ENCODE measurements at places on chromosomes 11 and 22. TPM values are rescaled to one million over a fixed set of nuclear protein-coding genes. Genes with fewer than 3 reads are reported as not detected.

- no peak for DNase-seq
Observed at GRCh38 chr11:35083181-35083430, 55.9 kb upstream of the CD44 start.

IGSF9B gene
- total RNA-seq: 0.13 TPM

GRCh38 chr11:20739107-20739506, 69.7 kb downstream of the NELL1 start:
- no peak for DNase-seq

SLC22A6 gene
- total RNA-seq: not detected

GRCh38 chr11:3949125-3949524, 93.7 kb downstream of the STIM1 start:
- no peak for DNase-seq

GRCh38 chr11:30046578-30046945, 29.7 kb upstream of the KCNA4 start:
- no peak for DNase-seq

- peak; percentile 93 for DNase-seq
Observed at GRCh38 chr11:65873318-65874156, 937 bp upstream of the EFEMP2 start.

FBLN1 gene
- total RNA-seq: 3.8 TPM

RASGRP2 gene
- total RNA-seq: 4.2 TPM

GRCh38 chr22:19756288-19757128, 4.1 kb upstream of the TBX1 start:
- DNase-seq: peak; percentile 73

DNA sequence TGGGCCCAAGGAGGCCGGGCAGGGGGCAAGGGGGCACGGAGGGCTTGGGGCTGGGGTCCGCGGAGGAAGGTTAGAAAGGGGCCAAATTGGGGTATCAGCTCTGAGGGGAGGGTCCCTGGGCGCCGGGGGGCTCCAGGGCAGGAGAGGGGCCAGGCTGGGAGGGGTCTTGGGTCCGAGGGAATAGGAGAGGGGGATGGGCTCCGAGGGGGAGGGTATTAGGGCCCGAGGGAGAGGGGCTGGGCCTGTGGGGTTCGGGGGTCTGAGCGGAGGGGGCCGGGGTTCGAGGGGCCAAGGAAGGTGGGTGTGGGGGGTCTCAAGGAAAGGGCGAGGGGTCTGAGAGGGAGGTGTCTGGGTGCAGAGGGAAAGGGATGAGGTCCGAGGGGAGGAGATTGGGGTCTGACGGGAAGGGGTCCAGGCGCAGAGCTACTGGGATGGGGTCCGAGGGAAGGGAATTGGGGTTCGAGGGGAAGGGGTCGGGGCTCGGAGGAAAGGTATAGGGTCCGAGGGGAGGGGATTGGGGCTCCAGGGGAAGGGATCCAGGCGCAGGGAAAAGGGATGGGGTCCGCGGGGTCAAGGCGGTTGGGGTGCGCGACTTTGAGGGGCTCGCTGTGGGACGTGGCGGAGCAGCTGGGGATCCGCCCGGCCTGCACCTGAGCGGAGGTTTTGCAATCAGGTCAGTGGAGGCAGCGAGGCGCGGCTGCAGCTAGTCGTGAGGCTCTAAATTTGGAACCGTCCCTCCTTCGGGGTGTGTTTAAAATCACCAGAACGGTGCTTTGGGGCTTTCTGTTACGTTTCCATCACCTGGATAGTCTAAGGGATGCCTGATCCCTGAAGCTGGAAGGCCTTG, 728 bp downstream of the CTTN start:
- DNase-seq: no peak

GRCh38 chr11:14503023-14503422, 3.4 kb upstream of the COPB1 start:
- no peak for DNase-seq

MCM5 gene
- total RNA-seq: 9.1 TPM

SLC43A1 gene
- total RNA-seq: 115 TPM

DNA sequence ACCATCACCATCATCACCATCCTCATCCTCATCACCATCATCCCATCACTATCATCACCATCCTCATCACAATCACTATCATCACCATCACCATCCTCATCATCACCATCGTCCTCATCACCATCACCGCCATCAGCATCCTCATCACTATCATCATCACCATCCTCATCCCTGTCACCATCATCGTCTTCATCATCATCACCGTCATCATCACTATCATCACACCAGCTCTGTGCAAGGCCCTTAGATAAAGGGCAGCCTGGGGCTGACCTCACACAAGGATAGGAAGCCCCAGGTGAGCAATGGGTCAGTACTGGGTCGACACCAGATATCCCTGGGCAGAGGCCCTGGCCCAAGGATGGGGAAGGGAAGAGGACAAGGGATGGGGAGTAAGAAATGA, 16.1 kb downstream of the RTN4R start:
- DNase-seq: no peak

DNA sequence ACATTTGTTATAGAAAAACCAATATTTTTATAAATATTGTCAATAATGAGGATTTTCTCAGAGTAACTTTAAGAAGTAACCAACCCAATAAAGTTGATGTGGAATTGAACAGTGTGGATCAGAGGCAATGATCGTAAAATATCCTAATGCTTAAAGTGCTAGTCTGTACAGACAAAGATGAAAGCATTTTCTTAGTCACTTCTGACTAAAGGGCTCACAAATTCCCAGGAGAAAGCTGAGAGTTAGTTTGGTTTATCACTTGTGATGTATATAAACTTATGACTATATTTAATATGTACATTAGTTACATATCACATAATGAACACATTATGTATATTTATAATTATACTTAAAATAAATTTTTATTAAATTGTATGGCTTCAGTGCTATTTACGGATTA, 25.4 kb upstream of the DDI1 start:
- no peak for DNase-seq

DNA sequence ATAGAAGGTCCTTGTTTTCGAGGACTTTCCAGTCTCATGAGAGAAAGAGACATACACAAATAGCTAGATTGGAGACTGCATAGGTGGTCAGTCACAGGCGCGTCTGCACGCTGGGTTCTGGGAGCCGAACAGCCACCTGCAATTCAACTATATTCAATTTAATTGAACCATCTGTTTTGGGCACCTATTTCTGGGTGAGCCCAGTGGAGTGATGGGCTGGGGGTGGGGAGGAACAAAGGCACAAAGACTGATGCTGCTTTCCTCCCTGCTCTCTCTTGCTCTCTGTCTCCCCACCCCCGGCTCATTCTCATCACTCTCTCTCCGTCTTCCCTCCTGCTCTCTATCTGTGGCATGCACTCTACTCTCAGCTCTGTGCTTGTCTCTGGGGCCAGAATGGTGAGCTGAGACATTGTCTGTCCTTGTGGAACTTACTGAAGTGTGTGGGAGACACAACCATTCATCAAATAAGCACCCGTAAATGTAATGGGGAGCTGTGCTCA, 48.1 kb upstream of the B3GAT1 start:
- DNase-seq: no peak

- peak; percentile 21 for DNase-seq
Observed at GRCh38 chr22:49320714-49321476, 506.8 kb downstream of the BRD1 start.

- no peak for DNase-seq
Observed at GRCh38 chr11:96246718-96247552, 96.1 kb downstream of the MAML2 start.

OR4A16 gene
- total RNA-seq: not detected

RIBC2 gene
- not detected for total RNA-seq

DNA sequence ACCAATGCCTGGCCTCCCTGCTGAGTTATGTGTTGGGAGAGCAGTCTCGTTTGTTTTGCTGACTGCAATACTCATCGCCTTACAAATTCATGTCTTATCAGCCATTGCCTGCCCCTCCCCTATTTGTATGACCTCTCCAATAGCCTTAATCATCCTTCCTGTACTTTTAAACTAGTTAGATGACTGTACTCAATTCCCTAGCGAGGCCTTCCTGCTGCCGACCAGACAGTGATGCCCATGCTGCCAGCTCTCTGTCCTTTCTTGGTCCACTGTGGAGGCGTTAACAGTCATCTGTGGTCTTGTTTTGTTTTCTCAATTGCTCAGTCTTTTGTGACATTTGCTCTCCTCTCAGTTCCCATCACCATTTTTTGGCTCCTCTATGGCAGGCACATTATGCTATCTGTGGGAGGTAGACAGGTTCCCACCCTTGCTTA, 20.3 kb upstream of the YPEL1 start:
- no peak for DNase-seq

DNA sequence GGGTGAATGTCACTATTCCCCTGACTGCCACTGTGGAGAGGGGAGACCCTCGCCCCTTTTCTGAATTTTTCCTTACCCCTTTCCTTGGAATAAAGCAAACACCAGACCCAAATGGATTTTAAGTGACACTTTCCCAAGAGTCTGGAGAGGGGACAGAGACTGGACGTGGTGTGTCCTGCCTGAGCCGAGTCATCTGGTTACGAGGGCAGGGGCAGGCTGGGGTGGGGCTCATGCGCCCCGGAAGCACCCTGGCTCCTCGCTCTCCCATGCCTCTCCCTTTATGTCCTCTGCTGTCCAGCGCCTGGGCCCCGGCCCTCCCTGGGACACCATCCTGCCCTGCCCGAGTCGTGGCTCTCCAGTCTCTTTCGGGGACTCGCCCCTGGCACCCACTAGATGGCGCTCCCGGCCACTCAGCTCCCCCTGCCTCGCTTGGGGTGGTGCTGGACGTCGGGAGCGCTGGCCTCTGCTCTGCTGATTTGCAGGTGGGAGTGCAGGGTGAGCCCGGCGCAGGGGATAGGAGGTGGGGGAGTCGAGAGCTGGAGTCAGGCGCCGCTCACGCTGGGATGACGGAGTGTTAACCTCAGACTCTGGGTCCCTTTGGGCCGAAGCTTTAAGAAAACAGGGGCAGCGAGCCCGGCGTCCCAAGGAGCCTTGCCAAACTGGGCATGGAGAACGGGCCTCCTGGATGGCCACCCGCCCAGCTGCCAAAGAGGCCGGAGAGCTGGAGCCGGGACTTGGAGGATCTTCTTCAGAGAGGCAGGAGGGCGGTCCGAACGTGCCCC, 89.8 kb downstream of the RPS6KA4 start:
- DNase-seq: peak; percentile 80

SYT8 gene
- total RNA-seq: 0.30 TPM

- DNase-seq: no peak
Observed at GRCh38 chr11:106917973-106918372, 100.3 kb downstream of the GUCY1A2 start.

BLID gene
- 0.63 TPM for total RNA-seq

GRCh38 chr22:25021976-25022711, 69.6 kb downstream of the KIAA1671 start:
- DNase-seq: no peak

KLHL35 gene
- total RNA-seq: not detected

DNA sequence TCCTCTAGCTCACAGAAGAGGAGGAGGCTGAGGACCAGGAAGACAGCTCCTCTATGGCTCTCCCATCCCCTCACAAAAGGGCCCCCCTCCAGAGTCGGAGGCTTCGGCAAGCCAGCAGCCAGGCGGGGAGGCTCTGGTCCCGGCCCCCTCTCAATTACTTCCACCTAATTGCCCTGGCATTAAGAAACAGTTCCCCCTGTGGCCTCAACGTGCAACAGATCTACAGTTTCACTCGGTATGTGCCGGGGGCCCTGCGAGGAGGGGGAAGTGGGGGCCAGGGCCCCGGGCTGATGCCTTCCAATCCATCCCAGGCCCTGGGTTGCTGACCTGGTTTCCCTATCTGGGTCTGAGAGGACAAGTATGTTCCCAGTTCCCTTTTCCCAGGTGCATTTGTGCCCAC, 7.9 kb downstream of the FOXR1 start:
- no peak for DNase-seq

GRCh38 chr22:44968736-44969135, 41.1 kb downstream of the PHF21B start:
- DNase-seq: no peak

APOL1 gene
- total RNA-seq: 99.8 TPM

GRCh38 chr11:2794968-2795322, 90.6 kb downstream of the CDKN1C start:
- peak; percentile 35 for DNase-seq

OR52N5 gene
- total RNA-seq: 0.10 TPM

GVQW3 gene
- 0.60 TPM for total RNA-seq

CLTCL1 gene
- 4.5 TPM for total RNA-seq

- no peak for DNase-seq
Observed at GRCh38 chr11:119629834-119630624, 99.0 kb downstream of the NECTIN1 start.

CNGA4 gene
- total RNA-seq: not detected

DNA sequence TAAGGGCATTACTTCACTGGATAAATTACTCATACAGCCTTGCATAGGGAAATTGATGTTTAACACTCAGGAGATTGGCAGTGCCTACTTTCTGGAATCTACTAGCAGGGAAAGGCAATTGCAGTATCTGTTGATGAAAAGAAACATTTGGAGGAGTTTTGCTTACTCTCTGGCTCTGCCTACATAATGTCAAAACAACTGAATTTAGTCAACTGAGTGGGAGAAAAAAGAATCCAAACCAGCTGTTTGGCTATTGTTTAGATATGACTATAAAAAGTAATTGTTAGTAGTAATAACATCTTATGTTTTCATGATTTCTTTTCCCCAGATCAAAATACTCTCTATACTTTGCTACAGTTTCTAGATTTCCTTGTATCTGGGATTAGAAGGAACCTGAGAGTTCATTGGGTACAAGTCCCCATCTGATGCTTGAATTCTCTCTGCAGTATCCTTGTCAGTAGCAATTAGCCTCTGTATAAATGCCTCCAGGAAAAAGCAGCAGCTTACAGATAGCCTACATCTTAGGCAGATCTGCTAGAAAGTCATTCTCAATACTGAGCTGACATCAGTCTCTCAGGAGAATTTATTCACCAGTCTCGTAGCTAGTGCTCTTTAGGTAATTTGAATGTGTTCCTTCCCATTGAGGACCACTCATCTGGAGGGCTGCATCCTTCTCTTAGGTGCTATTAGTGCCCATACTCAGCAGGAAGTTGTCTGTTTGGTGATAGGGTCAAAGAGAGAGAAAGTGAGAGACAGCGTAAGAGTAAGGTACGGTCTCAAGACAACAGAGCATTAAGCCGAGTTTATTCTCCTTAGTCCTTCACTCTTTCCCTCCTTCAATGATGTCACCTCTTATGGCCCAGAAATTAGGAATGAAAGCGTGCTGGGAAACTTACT, 185.9 kb upstream of the CCDC90B start:
- no peak for DNase-seq

DNA sequence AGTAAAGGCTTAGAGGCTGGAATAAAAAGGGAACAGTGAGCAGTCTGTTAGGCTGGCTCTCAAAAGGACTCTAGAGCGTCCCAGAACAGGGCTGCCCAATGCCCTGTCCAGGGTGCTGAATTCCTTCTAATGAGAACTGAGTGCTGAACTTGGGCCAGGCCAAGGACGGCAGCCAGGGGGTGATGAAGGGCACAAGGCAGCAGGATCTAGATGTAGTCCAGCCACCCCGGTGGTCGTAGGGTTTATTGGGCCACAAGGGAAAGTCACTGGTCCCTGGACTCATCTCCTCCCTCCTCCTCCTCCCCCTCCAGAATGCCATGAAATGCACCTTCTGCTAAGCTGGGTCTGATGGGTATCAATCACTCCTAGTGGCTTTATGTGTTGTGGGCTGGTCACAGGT, 19.2 kb downstream of the NPTXR start:
- DNase-seq: no peak

EIF3M gene
- total RNA-seq: 63.4 TPM

- no peak for DNase-seq
Observed at GRCh38 chr11:8321876-8322275, 58.2 kb upstream of the LMO1 start.
